Stimulated activated CD8-positive, alpha-beta memory T cell treated with anti-CD3 and anti-CD28 coated beads, Interleukin-7, amount 100 ng/mL, for 1 hour (primary cell): ENCODE measurements at places on chromosomes 6 and 20.

GRCh38 chr6:165615636-165616035, 47.4 kb downstream of the PDE10A start:
- DNase-seq, result no peak

DNA sequence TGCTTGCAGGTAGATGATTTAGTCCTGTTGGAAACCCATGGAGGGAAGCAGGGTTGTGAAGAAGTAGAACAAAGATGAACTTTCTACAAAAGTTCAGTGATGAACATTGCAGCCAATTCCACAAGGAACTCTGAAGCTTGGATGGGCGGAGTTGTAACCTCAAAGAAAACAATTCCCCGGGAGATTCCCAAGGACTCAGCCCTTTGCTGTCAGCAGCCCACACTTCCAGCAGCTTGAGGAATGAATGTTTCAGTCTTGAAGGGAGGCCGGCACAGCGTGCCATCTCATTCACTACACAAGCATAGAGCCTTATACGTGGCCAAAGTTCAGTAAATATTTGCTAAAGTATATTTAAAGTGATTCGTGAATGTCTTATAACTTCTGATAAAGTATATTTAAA, 269.4 kb downstream of the NKAIN2 start:
- no peak for DNase-seq

DNA sequence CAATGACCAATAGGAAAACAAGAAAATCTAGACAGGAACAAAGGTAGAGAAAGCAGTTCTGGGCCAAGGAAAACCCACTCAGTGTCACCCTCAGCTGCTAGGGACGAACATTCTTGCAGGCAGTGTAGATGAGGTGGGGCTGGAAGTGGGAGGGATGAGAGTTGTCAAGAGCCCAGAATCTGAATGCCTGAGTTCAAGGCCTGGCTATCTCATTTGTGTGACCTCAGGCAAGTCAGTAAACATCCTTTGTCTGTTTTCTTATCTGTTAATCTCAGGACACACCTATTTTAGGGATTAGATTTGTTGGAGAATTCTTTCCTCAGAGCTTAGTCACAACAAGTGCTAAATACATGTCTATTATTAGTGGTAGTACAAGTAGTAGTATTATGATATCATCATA, 50.9 kb upstream of the KIF16B start:
- DNase-seq, result no peak

DNA sequence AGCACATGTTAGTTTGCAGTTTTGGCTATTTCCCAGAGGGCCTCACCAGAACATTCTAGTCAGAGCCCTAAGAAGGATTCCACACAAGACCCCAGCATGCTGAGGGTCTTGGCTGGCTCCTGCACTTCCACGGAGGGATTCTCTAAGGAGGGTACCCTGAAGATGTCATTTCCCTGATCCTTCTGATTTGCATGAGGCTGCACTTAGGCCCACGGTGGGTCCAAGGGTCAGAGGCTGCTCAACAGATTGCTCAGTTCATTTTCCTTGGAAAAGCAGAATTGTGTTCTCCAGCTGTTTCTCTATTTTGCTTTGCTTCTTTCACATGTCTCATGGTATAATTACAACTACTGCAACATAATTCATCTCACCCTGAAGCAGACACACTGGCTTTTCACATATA, 22.2 kb downstream of the PREP start:
- no peak for DNase-seq

DNA sequence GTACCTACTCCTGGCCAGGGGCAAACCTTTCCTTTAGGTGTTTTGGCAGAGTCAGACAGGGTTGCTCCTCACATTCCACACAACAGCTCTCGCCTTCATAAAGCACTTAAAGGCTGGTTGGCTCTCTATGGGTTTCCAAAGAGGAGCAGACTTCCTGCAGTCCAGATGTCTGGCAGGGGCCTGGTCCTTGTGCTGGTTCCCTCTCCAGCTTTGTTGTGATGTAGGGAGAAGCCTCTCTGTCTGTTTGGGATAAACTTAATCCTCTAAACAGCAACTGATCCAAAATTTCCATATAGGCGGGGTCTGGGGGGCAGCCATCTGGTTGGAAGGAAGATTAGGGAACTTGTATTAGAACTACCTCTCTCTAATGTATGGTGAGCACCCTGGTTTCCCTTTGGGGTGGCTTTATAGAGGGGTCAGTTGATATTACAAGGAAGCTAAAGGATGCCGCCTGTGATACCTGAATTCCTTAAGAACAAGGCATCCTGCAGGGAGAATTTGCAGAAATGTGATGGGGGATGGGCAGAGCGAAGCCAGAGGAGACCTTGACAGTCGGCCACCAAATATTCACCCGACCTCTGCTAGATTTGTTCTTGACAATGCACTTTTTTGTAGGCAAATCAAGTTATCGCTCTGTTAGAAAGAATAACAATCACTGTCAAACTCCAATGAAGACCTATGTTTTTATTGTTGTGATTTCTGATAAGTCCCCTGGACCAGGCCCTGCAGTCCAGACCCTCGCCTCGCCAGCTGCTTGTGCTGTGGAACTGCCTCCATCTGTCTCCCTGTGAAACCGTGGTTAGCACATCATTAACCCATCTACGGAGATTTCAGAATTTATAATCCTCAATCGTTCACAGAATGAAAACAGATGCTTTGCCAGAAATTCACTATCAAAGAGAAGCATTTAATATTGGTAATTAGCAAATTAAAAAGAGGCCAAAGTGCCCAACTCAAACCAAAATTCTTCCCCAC, 94.0 kb upstream of the RALGAPA2 start:
- no peak for DNase-seq

DNA sequence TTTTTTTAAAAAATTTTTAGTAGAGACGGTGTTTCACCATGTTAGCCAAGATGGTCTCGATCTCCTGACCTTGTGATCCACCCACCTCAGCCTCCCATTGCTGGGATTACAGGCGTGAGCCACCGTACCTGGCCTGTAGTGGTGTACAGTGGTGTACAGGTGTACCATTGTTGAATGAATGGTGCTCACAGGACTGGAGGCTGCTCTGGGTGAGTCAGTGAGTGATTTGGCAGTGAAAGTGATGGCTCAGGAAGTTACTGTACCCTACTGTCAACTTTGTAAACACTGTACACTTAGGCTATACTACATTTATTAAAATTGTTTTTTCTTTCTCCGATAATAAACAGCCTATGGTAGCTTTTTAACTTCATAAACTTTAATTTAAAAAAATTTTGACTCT, 122.8 kb upstream of the EEF1E1 start:
- DNase-seq, result no peak

- no peak for DNase-seq
These were observed 280.0 kb upstream of the TBX18 start for GRCh38 chr6:85044361-85044760.

DNA sequence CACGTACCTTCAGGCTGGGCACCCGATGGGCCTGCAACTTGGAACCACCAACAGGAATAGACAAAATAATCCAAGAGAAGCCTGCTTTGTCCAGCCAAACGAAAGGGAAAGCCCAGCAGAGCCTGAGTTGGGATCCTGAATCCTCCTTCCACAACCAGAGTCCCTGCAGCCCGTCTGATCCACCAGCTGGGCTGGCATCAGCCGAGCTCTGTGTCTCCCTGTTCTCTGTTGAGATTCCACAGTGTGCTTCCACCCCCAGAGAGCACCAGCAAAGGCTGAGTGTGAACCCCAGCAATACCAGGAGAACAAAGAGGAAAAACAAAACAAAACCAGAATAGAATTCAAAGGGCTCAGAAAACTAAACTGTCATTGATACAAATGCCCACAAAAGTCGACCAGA, 104.2 kb upstream of the PRND start:
- no peak for DNase-seq

DNA sequence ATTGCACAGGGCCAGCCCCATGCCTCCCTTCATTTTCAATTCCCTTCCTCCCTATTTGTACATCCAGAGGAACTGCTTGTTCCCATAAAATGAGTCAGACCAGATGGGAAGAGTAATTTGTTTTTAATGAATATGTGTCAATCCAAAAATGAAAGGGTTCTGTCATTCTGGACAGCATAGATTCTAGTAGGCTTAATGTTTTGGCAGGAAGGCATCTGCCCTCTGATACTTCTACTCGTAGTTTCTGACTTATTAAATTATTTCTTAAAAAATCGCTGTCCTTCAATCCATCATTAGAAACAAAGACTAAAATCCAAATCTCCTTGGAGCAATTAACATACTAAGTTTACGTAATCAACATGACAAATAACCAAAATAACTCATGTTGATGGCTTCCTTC, 665.5 kb downstream of the TENT5A start:
- DNase-seq, result no peak

- no peak for DNase-seq
These were observed 16.8 kb upstream of the CDH22 start for GRCh38 chr20:46324960-46325703.

DNA sequence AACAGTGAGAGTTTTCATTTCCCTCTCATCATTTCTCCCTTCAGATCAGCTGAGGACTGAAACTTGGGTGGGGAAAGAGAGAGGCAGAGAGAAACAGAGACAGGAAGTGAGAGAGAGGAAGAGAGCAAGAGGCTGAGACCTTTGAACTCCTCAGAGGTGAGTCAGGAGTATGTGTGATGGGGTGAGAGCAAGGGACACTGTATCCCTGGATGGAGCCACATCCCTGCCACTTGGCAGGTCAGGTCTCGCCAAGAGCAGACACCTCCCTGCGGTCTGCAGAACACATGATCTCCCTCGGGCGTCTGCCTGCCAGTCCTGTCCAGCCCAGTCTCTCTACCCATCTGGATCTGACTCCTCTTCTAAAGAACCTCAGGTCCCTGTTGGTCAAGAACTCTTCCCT, 62.7 kb upstream of the SYNDIG1 start:
- DNase-seq, result no peak

- DNase-seq, result no peak
These were observed 112.6 kb downstream of the TMEM170B start for GRCh38 chr6:11650025-11650696.

GRCh38 chr20:23631981-23632710, 5.6 kb downstream of the CST3 start:
- DNase-seq, result no peak

GRCh38 chr6:134502614-134503549, 185.0 kb upstream of the SGK1 start:
- DNase-seq, result no peak

DNA sequence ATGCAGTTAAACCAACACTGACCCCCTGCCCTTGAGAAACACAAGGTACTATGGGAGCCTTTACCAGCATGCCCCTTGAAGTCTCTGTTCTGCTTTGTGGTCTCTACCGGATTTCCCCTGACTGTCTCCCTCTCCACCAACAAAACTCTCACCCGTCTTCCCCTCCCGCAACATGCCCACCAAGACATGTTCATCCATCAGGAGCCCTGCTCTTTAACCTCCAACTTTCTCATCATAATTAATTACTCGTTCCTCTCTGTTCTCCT, 1.1 kb downstream of the ZNF165 start:
- DNase-seq, result peak; percentile 3

DNA sequence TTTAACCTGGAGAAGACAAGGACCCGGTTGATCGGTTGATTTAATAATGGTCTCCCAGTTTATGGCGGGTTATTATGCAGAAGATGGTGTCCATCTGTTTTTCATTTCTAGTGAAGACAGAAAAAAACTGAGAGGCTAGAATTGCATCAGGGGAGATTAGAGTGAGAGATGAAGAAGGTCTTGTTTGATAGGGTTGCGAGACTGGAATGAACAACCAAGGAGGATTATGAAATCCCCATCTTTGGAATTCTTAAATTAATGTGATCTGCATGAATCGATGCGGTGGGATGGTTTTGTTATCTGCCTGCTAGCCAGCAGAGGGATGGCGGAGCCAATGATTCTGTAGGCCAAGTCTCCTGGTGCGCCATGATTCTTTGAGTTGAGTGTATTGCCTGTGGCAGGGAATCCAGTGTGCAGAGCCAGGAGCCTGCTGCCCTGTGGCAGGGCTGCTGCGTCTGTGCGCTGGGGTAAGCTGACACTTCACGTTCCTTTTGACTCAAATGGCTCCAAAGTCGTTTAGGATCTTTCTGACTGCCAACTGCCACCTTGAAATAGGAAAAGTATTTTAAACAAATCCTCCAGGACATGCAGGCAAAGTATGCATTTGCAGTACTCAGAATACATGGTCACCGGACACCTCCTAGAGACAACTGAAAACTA, 200.1 kb downstream of the CLIC5 start:
- no peak for DNase-seq

DNA sequence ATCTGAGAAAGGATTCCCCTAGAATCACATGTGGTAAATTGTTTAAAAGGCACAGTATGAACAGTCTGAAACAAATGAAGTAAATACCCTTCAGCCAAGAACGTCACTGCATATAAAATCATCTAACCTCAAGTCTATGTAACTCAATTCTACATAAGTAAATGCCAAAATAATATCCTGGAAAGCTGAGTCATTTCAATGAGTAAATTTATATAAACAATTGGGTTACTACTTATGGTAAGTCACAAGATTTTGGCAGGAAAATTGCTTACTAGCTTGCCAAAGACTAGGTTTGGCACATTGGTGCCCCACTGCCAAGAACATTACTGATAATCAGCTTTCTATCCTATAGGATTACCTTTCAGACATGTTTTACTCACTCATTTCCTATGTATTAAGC, 8.4 kb downstream of the GMDS start:
- DNase-seq, result no peak

DNA sequence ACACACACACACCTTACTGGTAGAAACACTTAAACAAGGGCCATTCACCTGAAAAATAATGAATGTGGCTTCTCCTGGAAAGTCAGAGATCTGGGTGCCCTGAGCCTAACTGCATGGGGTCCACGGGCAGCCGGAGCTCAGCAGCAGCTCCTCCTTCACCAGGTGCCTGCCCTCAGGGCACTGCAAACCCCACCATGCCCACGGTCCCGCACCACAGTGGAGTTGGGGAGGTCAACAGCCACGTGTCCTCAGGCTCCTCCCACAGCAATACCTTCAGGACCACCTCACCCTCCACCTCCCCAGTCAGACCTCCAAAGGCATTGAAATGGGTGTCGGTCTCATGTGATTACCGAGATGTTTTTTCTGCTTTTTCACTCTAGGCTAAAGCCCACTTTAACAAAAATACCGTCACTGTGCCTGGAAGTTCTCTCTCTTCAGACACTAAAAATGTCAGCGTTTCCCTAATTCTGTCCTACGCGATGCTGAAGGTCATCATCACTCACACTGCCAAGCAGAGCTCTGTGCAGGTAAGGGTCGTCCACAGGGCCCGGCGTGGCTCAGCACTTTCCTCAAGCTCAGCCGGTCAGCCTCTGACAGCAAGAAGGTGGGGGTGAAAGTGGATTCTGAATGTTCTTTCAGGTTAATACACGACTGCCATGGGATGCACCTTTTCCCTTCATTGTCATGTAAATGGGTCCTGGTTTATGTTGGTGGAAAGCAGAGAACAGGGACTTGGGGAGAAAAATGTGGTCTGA, 48.9 kb downstream of the CDK5RAP1 start:
- no peak for DNase-seq

- no peak for DNase-seq
These were observed 205.7 kb downstream of the DOK5 start for GRCh38 chr20:54680872-54681619.

GRCh38 chr20:62355878-62356588, 11.1 kb downstream of the LAMA5 start:
- DNase-seq, result no peak

GRCh38 chr6:150201772-150202329, 59.0 kb downstream of the PPP1R14C start:
- DNase-seq, result no peak

GRCh38 chr20:51329845-51330244, 212.7 kb downstream of the NFATC2 start:
- no peak for DNase-seq
